ENCODE measurements at places on chromosomes 5 and 9.
A peak's percentile ranks its signal among the peaks of the same experiment; 100 is the strongest.

GRCh38 chr5:179125789-179126505 lies 65.8 kb downstream of the ZNF354C start:
- no peak for DNase-seq

GRCh38 chr5:138949988-138950387 lies 74.9 kb upstream of the LRRTM2 start:
- no peak for DNase-seq

- no peak for DNase-seq
Measured at GRCh38 chr9:84756731-84757130, 87.2 kb downstream of the NTRK2 start.

DNA sequence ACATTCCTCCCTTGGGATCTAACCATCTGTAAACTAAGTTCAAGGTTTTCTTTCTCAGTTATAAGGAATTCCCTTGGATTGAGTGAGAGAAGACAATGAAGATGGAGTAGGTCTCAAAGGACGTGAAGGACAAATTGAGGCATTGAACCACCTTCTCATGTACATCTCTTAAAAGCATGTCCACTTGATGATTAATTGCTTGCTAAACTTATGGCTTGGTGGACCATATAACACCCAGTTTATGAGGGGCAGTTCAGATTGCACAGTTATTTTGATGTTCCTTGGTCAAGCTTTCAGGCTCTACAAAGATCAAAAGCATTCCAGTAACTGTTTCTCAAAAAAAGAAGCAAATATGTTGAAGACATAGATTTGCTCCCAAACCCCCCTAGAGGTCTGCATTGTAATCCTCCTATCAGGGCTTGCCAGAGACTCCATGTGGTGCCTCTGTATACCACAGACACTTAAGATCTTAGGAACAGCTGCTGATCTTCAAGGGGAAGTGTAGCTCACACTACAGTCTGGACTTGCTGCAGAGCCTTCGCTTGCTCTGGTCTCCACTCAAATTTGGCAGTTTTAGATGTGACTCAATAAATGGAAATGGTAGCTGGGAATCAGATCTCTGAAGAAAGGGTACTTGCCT lies 56.9 kb upstream of the ALDH1A1 start:
- DNase-seq: peak; percentile 43

- peak; percentile 89 for DNase-seq
Measured at GRCh38 chr9:114487607-114488300, 17.5 kb downstream of the WHRN start.

DNA sequence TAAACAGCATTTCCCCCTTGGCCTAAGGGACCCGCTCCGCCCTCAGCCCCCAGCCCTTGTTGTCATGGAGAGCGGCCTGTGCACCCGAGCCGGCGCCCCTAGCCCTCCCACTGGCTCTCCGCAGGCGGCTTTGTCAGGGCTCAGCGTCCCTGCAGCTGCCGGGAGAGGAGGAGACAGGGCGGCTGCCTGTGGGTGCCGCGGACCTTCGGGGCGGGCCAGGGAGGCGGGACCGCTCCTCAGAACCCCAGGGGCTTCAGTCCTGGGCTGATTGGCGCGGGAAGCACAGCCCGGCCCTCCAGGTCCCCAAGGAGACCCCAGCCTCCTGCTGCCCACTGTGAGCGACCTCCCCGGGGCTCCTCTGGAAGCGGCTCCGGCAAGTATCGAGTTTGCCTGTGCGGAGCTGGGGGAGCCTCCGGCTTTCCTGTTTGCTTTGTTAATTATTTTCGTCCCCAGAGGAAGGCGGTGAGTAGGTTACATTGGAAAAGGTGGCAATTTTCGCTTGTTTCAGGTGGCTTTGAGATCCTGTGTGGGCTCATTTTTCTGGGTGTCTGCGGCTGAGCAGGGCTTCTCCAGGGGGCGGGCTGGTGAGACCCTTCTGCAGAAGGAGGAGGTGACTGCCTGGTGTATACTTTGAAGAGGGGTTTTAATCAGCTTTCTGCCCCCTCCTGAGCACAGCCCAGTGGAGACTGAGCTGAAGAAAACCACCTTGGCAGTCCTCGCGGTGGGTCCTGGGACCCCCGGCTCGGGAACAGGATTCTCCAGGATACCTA lies at the start of gene FGD3:
Gene FGD3, plus strand, starts transcription at position 256 of the 770 bp plus-strand sequence. CDS start 28,734 bp downstream, outside the sequence.
- peak; percentile 76 for DNase-seq

DNA sequence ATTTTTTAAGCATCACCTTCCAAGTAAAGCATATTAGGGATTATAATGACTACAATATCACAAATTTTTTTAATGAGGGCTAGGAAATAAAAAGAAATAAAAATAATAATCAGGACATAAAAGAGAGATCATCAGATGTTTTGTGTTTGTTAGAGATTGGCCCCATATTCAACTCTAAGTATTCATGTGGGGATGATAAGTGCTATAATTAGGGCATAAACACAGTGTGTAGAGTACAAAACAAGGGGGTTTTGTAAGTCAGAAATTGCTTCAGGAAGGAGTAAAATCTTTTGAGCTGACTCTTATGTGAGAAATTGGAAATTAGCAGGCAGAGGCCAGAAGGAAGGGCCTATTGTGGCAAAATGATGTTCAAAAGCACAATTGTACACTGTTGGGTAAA lies 127.3 kb downstream of the STARD4 start:
- no peak for DNase-seq

DNA sequence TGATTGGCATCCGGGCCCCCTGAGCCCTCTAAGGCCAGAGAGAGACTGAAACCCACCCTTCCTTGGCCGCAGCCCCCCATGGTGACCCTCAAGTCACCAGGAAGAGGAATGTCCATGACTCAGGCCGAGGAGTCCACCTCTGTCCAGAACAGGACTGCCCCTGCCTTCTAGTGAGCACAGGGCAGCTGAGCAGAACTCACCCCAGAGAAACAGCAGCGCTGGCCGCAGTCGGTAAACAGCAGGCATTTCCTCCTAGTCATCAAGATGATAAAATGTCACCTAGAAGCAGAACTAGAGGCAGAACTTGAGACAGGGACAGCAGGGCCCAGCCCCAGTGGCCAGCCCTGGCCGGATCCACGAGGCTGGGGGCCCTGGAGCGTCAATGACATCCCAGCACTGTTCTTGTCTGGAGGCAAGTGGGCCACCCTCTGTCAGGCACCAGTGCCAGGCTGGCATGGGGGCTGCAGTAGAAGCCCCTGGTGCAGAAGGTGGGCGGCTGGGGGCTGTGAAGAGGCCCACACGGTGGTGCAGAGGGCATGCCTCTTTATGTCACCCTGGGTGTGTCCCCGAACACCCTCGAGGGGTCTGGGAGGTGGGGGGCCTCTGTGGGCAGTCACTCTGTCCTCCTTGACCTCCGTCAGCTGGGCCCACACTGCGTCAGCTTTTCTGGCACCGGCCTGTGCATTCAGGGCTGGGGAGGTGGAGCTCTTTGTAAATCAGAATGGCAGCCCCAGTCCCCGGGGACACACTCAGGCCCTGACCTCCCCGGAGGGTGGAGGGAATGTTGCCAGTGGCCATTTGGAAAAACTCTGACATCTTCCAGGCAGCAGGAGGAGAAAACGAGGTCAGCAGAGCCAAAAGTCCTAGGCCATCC lies 83.0 kb downstream of the NTNG2 start:
- DNase-seq: no peak

DNA sequence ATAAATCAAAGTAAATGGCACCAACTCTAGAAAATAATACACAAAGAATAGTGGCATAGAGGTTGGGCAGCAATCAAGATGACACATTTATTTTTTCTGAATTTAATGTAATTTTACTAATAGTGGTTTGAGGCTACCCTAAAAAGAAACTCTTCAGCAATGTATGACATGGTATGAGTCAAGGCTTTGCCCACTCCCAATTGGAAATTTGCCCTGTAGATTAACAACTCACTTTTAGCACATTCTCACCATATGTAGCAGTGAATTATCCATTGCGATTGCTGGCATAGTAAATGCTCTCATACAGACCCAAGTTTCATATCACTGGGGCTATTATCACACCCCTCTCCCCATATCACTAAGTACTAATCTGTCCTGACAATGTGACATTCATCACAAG lies 832.1 kb upstream of the ZNF608 start:
- no peak for DNase-seq

DNA sequence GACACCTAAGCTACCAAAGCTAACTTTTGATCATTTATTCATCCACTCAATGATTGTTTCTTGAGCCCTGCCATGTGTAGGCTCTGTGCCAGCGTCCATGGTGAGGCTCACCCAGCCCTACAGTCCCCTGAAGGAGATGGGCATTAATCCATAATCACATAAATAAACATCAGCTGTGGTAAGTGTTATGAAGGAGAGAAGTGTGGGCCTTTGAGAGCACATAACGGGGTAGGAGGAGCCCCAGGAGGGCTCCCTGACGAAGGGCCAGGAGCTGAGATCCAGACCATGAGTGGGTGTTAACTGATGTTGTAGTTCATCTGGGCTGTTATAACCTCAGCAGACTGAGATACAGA lies 53.9 kb upstream of the AFAP1L1 start:
- no peak for DNase-seq

- DNase-seq: no peak
Measured at GRCh38 chr5:155735388-155735787, 591.6 kb upstream of the SGCD start.

DNA sequence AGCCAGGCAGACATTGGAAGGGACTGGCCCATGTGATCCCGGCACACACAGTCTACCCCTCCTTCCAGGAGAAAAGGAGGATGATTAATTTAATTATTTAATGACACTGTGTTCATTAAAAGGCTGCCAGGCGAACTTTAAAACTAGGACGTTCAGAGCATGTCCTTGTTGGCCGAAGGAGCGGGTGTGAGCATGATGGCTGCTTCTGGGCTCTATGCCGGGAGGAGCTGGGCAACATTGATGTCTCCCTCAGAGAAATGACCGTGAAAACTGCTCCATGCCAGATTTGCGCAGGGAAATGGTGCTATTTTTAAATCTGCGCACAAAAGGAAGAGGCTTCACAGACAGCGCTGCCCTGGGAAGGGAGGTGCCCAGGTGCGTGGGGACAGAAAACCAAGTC lies 284.9 kb upstream of the IRX4 start:
- no peak for DNase-seq

DNA sequence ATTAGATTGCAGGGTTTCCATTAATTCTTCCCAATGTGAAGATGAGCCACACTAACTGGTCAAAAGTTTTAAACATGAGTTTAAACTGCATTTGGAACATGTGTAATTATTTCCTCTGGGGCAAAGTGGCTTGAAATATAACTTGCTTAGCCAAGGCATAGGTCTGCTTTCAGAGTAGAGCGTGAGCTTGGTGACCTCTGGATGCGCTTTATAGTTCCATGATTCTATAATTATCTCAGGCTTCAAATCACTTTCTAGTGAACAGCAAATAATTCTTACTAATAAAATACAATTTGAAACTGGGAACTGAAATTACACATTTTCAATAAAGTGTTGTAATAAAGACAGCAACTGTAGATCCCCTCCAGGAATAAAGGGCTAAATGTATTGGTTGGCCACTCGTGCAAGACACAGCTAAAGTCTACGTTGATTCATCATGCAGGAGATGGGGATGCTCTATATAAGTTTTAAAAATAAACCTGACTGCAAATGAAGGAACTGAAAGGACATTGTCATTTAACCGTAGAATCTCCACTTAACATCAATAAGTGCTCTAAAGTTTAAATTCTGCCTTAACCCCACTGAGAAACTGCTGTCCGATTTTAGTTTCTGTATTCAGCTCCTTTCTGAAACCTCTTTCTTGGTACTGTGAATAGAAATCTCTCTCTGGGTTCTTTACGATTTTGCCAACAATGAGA lies 460.0 kb downstream of the PSAT1 start:
- DNase-seq: no peak

DNA sequence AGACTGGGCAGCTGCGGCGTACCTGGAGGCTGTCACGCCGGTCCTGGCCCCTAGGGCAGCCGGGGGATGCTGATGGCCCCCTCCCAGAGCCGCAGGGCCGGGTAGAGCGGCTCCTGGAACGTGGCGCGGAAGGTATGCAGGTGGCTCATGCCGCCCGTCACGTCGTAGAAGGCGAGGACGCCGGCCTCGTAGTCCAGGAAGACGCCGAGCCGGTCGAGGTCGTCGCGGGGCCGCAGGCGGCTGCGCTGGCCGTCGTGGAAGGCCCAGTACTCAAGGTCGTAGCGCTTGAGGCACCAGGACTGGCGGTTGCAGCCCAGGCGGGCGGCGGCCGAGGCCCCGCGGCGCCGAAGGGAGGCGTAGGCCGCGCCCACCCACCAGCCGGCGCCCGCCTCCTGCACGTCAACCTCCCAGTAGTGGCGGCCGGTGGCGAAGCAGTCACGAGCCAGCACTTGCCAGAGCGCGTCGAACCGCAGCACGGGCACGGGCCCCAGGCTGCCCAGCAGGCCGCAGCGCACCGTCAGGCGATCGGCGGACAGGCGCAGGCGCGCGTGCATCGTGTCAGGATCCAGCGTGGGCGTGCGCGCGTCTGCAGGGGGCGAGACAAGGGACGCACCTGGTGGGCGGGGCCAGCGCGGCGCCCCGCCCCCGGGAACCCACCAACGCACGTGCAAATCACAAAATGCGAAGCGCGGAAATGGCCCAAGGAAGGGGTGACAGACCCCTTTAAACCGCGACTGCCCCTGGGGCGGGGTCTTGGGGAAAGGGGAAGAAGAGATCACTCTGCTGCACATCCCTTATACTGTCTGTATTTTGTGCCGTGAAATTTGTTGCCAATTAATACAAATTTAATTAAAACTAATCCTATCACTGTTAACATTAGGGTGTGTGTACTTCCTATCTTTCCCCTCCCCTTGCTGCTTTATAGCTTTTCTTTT lies 31.2 kb downstream of the NANS start:
- no peak for DNase-seq

DNA sequence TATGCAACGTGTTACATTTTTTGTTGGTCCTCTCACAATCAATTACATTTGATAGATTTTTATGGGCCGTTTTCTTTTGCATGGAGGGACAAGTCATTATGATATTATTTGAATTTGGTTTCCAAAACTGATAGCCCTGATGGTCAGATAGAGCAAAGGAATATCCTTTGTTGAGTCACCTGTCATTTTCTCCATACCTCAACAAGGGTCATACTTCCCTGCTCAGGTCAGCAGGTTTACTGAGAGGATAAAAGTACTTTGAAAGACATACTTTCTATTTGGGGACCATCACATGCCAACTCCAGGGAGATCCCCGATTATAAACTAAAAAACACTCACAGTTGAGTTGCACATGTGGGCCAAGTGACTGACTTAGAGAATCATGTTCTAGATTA lies 132.9 kb downstream of the SUSD1 start:
- no peak for DNase-seq

GRCh38 chr9:94482110-94482509 lies 72.8 kb upstream of the PCAT7 start:
- no peak for DNase-seq

- DNase-seq: no peak
Measured at GRCh38 chr9:119884438-119884837, 515.2 kb upstream of the BRINP1 start.

DNA sequence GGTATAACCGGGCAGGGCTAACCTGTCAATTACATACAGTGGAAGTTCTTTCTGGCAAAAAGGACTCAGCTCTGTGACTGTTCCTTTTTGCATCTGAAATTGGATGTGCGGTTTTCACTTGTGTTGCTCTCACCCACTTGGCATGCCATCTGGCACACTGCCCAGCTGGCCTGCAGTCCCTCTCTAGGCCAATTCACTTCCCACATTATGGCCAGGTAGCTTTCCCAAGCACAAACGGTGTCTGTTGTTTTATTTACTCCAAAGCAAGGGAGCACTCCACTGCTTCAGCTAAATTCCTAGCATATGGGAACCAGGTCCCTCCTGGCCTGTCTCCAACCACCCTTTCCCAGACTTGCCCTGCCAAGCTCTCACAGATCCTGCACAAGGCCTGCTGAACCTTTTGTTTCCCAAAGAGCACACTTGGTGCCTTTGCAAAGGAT lies 132.5 kb downstream of the SEMA6A start:
- peak; percentile 32 for DNase-seq

All from NCI-H82 (cell line).